ENCODE measurements at places on chromosomes 2 and 18. TPM values are rescaled to one million over a fixed set of nuclear protein-coding genes. Genes with fewer than 3 reads are reported as not detected.

DNA sequence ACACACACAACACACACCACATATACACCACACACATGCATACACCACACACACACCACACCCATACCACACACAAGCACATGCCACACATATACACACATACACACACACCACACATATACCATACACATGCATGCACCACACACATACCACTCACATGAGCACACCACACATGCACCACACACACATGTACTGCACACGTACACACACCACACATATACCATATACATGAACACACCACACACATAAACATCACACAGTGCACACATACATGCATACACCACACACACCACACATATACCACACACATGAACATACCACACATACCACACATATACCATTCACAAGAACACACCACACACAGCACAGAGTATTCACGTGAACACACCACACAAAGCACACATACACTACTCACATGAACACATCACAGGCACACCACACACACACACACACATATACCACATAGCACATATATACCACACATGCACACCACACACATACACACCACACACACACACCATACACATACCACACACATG lies 219.9 kb upstream of the RAB6C start:
- no peak for DNase-seq

GRCh38 chr2:60556175-60556574 lies 2.7 kb upstream of the BCL11A start:
- no peak for DNase-seq

DNA sequence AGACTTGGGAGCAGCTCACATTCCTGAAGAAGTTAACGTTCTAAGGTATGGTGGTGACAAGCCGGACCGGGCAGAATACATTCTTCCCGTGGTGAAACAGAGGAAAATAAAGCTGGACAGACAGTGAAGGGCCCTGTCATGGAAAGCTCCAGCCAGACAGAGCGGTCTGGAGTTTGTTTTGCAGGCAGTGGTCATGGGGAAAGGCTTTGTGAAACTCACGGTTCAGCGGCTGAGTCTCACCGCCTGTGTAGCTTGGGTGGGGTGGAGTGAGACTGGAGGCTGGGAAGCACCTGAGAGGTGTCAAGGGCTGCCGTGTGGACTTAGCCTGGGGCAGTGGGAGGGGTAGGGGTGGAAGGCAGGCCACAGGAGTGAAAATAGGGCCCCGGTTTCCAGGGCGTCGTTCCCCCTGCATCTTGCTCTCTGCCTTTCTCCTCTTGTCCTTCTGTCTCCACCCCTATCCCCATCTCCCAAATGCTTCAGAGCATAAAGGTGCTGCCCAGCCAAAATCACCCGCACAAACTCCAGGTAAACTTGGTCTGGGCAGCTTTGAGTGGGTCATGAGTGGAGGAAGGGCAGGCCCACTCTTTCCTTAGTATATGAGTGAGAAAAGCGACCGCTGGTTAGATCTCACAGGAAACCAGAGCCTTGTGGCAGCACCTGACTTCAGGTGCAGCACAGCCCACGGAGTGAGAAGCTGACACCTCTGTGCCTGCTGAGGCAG lies 11.4 kb upstream of the SLC20A1 start:
- no peak for DNase-seq

The MRO gene
- total RNA-seq = 1.7 TPM

The SIX3 gene
- 0.20 TPM for total RNA-seq
